Sigmoid colon (tissue), 7 donors: ENCODE measurements at places on chromosomes 12 and 14. TPM values are rescaled to one million over a fixed set of nuclear protein-coding genes. Genes with fewer than 3 reads are reported as not detected.

DNA sequence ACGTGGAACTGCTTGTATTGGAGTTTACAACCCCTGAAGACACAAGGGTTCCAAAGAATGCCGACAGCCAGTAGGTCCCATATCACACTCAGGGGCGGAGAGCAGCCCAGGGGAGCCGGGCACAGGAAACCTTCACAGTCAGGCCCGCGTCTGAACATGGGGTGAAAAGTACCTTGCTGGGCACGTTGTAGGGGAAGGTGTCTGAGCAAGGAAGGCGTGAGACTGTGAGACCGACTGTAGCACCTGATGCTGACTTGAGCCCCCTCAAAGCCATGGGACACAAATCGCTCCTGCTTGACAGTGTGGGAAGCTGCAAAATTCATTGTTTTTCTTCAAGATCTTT lies 14.7 kb downstream of the RIMBP2 start:
- no peak overlapping the region for H3K4me3 ChIP-seq
- H3K27ac ChIP-seq, result no peak overlapping the region
- no peaks in the 10 kb centered on the region for H3K4me1 ChIP-seq
- DNase-seq, result no peak
- no peaks in the 10 kb centered on the region for H3K27me3 ChIP-seq

GRCh38 chr12:77308056-77308455 lies 242.7 kb upstream of the E2F7 start:
- DNase-seq, result no peak
- H3K4me1 ChIP-seq, result no peaks in the 10 kb centered on the region
- H3K27me3 ChIP-seq, result no peaks in the 10 kb centered on the region
- no peaks in the 10 kb centered on the region for H3K36me3 ChIP-seq
- H3K27ac ChIP-seq, result no peak overlapping the region

- no peaks in the 10 kb centered on the region for H3K27me3 ChIP-seq
- H3K27ac ChIP-seq, result no peak overlapping the region
- H3K36me3 ChIP-seq, result no peaks in the 10 kb centered on the region
- DNase-seq, result peak; percentile 50
- H3K4me3 ChIP-seq, result no peak overlapping the region
- peaks cover 3% of the 10 kb centered on the region for H3K4me1 ChIP-seq
Measured at GRCh38 chr14:94679937-94680861, 68.0 kb downstream of the SERPINA3 start.

DNA sequence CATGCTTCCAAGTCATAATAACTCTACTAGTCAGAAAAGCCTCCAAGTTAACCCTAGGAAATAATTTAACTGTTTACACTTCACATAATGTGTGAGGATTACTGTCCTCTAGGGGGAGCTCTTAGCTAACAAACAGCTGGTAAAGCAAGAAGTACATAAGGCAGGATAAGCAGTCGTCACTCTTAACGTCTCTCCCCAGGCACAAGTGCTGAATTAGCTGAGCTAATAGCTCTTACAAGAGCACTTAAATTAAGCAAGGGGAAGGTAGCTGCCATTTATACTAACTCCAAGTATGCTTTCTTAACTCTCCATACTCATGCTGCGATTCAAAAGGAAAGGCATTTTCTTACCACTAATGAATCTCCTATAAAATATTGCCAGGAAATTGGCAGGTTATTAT lies 79.3 kb upstream of the TSPAN11 start:
- H3K27ac ChIP-seq, result no peak overlapping the region
- H3K27me3 ChIP-seq, result no peaks in the 10 kb centered on the region
- no peaks in the 10 kb centered on the region for H3K36me3 ChIP-seq
- no peak overlapping the region for H3K4me3 ChIP-seq
- no peak for DNase-seq

FANCM gene
- 6.8 TPM for total RNA-seq

PAPLN gene
- 14.8 TPM for total RNA-seq
